A172 (cell line): ENCODE measurements at places on chromosomes 1 and 21. TPM values are rescaled to one million over a fixed set of nuclear protein-coding genes. Genes with fewer than 3 reads are reported as not detected.

- DNase-seq = no peak
Observed at GRCh38 chr1:1540090-1540817, at the start of gene TMEM240. Gene TMEM240 (minus strand): TSS chr1:1540624. CDS start chr1:1540346, 278 bp downstream.

DNA sequence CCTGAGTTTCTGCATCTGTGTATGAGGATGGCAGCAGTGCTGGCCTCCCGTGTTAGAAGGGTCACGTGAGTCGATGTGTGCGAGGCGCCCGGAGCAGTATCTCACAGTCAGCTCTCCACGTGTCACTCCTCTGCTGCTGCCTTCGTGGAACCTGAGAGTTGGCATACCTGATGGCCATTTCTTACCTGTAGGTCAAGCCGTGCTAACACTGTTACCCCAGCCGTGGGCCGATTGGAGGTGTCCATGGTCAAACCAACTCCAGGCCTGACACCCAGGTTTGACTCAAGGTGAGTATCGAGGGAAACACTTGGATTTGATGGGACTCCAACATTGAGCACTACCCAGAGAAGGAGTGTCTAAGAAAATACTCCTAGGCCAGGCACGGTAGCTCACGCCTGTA is 10.7 kb downstream of the CDCA8 start:
- DNase-seq = no peak

- DNase-seq = no peak
Observed at GRCh38 chr1:112058815-112059450, 69.5 kb upstream of the KCND3 start.

DNA sequence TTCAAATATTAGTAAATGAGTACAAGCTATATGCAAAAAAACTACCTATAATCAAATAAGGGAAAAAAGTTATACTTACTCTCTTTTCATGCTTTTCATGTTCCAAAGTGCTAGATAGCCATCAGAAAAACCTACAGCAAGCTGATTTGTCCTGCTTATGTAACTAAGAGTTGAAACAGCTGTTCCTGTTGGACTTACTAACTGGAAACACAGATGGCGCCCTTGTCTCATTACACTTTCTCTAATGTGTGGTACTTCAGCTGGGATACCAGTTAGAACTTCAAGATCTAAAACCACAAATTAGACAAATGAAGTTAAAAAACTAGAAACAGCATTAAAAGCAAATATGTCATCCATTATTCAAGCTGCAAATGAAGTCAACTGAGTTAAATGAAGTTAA is 24.3 kb downstream of the AHCTF1 start:
- peak; percentile 49 for DNase-seq

DNA sequence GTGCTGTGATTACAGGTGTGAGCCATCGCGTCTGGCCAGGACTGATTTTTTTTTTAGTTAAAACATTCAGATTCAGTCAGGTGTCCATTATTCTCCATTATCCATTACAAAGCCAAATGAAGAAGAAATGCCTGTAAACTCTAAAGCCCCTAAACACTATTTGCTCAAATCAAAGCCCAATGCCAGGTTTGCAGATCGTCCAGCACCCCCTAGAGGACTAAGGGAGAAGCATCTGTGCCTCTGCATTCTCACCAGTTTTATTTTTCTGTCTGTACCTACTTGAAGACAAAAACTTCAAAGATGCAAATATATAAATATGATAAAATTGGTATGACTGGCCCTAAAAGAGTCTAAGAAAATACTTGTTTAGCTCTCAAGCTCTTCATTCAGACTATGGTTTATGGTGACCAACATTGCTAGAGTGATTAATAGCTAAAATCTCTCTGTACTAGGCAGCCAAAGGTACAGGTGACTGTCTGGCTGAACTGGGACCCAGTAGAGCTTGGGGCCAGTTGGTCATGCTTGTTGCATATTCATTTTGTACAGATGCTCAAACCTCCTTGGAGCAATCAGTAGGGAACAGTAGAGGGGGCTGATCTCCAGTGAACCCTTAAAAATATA is 138.4 kb downstream of the SYT2 start:
- peak; percentile 48 for DNase-seq

GRCh38 chr1:42946120-42946898 is 12.4 kb downstream of the SLC2A1 start:
- no peak for DNase-seq

GRCh38 chr1:101388904-101389546 is 152.2 kb downstream of the S1PR1 start:
- peak; percentile 27 for DNase-seq

DNA sequence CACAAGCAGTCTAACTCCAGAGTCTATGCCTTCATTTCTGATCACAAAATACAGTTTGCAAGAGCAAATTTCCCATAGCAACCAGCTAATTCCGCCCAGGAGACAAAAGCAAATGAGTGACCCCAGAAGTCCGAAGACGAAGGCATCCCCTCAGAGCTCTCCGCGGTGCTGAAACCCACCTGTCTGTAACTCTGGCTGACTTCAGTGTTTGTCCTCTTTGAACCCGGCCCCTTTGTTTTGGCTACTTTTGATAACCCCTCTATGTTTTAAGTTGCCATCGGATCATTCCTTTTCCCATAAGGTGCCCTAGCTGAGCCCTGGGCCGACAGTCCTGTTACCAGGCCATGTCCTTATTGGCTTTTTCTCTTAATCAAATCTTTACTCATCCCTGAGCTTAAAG is 515.8 kb downstream of the PTPRU start:
- DNase-seq = no peak

DNA sequence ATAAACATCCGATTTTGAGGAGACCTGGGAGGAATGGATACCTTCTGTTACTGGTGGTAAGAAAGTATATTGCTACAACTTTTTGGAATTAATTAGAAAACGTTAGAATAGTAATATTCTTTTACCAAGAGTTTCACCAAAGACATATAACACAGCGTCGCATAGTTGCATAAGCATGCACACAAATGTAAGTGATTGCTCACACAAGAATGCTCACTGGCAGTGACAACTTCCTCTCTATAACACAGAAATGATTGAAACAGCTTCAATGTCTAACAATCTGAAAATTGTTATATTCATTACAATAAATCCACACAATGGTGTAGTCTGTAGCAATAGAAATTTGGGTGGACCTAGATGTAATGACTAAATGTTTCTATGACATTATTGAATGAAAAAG is 998.6 kb downstream of the TTLL7 start:
- DNase-seq = no peak

DNA sequence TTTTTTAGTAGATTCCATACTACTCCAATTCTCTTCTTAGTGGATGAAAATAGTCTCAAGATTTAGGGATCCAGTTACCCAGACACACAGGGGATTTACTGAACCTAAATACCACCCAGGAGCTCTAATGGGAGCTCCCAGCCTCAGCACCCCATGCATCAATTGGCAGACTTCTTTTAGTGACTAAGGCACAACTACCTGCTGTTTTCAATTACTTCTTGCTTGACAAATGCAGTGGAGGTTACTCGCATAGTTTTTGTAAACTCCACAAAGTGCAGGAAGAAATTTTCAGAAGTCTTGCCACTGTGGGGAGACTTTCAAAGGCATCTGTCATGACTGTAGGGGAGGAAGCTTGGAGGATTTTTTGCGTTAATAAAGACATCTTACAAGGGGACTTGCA is 35.5 kb upstream of the MAP10 start:
- no peak for DNase-seq

- peak; percentile 16 for DNase-seq
Observed at GRCh38 chr1:220690140-220691052, at the start of gene C1orf115. Gene C1orf115 (plus strand): TSS chr1:220690363. CDS start chr1:220690403, 40 bp downstream.

DNA sequence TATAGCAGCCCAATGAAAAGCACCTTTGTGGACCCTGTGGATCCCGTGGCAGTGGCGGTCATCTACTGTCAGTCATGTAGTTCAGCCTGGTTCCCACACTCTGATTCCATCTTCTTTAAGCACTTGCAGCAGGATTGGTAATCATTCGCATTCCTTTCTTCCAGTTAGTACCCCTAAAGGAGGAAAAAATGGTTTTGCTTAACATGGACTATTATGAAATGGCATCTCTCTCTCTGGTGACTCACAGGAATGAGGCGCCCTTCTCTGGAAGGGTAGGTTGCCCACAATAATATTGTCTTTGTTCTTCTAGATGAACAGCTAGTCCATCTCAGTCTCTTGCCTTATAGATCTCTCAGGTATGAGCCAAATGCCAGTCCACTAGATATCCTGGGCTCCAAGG is 127.9 kb upstream of the MROH9 start:
- peak; percentile 70 for DNase-seq

GRCh38 chr21:45440736-45441350 is 35.9 kb downstream of the COL18A1 start:
- DNase-seq = no peak

GRCh38 chr1:209882942-209883340 is 55.1 kb upstream of the SYT14 start:
- DNase-seq = no peak

DNA sequence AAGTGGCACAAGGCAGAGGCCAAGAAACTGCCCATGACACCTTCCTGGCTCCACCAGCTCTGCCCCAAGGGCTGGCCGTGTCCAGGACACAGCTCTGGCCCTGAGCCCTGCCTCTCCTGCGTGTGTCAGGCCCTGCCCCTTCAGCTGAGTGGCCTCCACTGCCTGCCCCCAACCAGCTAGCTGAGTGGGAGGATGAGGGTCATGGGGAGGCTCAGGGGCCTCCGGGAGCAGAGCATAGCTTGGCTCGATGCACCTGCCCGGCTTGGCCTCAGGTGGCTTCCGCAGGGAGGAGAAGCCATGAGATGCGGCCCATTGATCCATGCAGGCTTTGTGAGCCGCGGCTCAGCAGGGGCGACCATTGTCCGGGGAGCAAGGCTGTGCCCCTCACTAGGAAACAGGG is 108.7 kb upstream of the TTC34 start:
- DNase-seq = no peak

DNA sequence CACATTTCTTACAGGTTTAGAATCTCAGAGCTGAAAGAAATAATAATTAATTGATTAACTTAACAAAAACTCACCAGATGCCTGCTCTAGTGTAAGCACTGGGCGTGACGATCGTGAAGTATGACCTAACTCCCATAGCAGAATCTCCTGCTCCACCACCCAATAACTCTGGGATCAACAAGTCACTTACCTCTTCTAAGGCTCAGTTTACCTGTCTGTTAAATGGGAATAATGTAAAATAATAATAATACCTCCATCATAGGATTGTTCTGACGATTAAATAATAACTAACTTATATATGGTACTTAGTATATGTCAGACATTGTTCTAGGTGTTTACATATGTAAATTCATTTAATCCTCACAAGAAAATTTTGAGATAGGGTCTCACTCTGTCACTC is 24.6 kb downstream of the COA7 start:
- DNase-seq = no peak

- DNase-seq = no peak
Observed at GRCh38 chr1:197567442-197567841, 207.8 kb downstream of the DENND1B start.

- DNase-seq = no peak
Observed at GRCh38 chr1:232062967-232063366, 436.4 kb downstream of the DISC1 start.

GRCh38 chr1:94327001-94327690 is 89.8 kb upstream of the ARHGAP29 start:
- peak; percentile 68 for DNase-seq

GRCh38 chr1:234611225-234611846 is 1.4 kb upstream of the IRF2BP2 start:
- peak; percentile 91 for DNase-seq

DNA sequence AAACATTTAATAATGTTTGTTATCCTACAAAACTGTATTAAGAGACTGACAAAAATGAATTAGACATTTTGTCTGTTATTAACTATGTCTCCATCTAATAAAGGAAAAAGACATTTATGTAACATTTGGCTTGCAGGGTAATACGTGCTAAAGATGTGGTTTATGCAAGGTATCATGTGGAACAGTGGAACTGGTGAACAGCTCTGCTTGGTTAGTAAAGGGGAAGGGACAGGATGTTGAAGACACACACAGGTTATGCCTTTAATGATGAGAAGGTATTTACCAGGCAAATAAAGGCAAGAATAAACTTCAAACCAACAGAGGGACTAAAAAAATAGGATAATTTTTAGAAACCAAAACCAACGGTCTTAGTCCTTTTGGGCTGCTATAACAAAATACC is 93.1 kb downstream of the UCHL5 start:
- DNase-seq = no peak

DNA sequence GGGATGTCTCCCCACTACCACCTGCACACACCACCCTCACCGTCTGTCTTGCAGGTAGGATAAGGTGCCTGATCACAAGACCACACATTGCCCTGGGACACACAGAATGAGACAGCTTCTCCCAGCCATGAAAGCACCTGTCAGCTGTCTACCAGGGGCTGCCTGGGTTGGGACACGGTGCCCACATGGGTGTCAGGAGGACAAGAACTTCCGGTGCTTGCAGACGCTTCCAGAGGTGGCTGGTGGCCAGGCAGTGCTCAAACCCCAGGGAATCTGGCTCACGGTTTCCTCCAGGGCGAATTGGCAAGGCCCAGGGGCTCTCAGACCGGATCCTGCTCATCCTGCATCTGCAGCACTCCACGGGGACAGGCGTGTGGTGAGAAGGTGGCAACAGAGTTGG is 182.6 kb upstream of the ARHGEF16 start:
- no peak for DNase-seq

DNA sequence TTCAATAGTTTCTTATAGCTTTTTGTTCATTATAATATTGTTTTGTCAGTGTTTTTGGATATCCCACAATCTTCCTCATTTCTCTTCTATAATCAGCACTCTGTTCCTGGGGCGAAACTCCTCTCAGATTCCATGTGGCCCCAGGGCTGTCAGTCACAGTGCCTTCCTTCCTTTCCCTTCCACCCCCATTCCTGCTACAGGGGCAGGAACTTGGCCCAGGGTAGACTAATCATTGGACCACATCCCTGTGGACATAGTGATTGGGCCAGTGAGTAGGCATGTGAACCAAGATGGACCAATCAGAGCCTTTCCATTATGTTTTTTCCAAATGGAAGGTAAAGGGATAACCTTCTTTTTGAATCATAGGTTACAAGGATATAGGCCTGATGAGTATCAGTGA is 78.3 kb downstream of the PGM1 start:
- DNase-seq = no peak

GRCh38 chr1:173758980-173759379 is 44.2 kb downstream of the KLHL20 start:
- DNase-seq = no peak

DNA sequence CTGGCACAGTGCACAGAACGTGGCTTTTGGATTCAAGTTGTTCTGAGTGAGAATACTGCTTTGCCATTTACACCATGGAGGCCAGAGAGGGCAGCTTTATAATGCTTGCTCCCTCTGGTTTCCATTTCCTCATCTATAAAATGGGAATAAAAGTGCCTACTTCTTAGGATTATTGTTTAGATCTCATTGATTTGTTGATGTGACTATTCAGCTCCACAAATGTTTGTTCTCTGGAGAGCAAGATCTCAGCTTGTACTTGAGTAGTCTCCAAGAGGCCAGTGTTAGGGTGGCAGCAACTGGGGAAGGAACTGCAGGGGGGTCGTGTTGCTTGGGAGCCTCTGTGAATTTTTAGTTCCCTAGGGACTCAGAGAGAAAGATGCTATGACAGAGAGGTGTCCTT is 55.2 kb downstream of the YARS1 start:
- DNase-seq = no peak

Gene SPATA21
- not detected in 2 replicates for total RNA-seq

Gene SNAP47
- 89.0 and 105 TPM in 2 replicates for total RNA-seq

Gene H3-3A
- 429 and 466 TPM in 2 replicates for total RNA-seq

Gene MAB21L3
- total RNA-seq = not detected in 2 replicates

Gene SPRR3
- total RNA-seq = not detected in 2 replicates

Gene CRYBG2
- 0.02 and 0.17 TPM in 2 replicates for total RNA-seq
